ENCODE measurements at places on chromosomes 5 and 9.

GRCh38 chr9:34413231-34413852 lies 36.6 kb upstream of the MYORG start:
- DNase-seq: no peak

DNA sequence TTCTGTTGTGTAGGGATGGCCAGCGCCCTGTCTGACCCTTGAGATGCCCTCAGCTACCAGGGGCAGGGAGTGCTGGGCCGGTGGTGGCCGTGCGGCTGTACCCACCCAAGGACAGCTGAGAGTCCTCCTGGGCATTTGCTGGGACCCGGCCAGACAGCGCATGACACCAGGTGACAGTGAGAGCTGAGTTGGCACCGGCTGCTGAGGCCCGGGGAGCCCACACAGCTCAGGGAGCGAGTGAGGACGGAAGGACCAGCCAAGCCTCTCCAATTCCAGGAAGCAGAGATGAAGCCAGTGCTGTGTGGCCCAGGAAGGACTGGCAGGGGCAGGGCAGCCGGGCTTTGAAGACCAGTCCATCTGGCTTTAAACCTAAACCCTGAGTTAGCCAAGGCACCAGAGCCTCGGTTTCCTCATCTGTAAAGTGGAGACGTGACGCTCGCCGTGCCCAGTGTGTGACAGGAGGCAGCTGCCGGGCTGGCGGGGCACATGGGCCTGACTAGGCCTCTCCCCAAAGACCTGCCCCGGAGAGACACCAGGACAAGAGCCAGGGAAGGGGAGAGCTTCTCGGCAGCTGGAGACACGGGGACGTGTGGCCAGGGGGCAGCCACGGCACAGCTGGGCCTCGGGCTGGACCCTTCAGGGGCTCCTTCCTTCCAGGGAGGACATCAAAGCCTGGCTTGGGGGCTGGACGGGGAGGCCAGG lies 3.0 kb upstream of the AGPAT2 start:
- no peak for DNase-seq

DNA sequence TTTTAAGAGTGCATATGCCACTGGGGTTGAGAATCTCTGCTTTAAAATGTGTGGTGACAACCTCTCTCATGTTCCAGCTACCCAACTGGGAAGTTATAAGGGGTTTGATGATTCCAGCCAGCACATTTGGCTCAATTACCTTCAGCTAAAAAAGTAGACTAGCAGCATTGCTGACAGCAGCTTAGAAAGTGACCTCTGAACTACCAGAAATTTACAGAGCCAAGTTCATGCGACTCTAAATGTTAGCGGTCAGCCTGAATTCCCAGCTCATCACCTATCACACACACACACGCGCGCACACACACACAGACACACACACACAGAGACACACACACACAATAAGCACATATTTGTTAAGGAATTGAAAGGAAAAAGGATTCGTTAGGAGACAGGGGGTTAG lies 377.5 kb downstream of the TMEM167A start:
- no peak for DNase-seq

- DNase-seq: no peak
These were observed 189.8 kb upstream of the BRINP1 start for GRCh38 chr9:119559056-119559455.

DNA sequence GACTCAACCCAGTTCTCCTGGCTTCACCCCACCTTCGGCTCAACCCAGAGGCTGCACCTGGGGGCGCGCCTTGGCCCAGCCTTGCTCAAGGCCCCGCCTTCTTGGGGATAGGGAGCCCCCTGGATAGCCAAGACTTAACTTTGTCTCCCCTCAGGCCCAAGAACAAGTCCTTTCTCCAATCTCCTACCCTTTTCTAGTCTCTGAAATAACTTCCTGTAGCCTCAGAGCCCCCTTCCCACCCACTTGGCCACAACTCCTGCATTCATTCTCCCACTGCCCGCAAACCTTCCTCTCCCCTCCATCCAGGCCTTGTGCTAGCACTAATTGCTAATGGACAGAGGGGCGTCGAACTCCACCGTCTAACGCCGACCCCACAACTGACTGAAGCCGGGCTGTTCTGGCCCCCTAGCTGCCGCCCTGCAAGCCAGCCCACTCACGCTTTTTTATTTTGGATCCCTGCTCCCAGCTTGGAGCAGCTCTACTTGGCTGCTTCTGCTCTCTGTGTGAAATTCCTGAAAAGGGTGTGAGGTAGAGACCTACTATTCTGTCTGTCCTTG lies 579 bp upstream of the ASTN2 start:
- DNase-seq: no peak

DNA sequence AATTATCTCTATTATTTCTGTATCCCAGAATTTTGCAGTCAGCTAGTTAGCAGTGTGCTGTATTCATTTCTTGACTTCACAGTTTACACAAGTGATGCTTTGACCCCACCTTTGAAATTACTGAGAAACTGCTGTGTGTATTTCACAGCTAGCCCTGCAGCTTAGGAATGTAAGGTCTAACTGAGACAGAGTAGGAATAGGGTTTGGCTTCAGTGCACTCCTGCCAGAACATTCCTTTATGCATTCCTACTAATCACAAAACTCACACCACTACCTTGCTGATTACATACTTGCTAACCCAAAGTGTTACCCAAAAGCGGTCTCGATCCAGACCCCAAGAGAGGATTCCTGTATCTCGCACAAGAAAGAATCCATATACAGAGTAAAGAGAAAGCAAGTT lies 551.8 kb downstream of the CDH9 start:
- DNase-seq: no peak

DNA sequence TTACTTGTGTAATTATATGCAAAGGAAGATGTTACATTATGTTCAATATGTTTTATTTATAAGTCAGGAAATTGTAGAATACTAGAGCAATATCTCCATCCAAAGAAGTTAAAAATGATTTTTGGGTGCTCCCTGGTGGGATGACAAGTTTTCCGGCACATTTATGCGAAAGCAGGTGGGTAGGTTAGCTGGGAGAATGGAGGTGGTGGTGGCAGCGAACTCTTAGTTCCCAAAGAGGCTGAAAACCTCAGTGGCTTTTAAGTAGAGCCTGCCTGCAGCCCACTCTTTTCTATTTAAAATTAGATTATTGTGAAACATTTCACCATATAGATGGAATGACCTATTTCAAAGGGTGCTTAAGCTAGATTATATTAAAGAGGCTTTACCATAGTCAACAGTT lies 51.8 kb downstream of the ANKRD33B start:
- no peak for DNase-seq

DNA sequence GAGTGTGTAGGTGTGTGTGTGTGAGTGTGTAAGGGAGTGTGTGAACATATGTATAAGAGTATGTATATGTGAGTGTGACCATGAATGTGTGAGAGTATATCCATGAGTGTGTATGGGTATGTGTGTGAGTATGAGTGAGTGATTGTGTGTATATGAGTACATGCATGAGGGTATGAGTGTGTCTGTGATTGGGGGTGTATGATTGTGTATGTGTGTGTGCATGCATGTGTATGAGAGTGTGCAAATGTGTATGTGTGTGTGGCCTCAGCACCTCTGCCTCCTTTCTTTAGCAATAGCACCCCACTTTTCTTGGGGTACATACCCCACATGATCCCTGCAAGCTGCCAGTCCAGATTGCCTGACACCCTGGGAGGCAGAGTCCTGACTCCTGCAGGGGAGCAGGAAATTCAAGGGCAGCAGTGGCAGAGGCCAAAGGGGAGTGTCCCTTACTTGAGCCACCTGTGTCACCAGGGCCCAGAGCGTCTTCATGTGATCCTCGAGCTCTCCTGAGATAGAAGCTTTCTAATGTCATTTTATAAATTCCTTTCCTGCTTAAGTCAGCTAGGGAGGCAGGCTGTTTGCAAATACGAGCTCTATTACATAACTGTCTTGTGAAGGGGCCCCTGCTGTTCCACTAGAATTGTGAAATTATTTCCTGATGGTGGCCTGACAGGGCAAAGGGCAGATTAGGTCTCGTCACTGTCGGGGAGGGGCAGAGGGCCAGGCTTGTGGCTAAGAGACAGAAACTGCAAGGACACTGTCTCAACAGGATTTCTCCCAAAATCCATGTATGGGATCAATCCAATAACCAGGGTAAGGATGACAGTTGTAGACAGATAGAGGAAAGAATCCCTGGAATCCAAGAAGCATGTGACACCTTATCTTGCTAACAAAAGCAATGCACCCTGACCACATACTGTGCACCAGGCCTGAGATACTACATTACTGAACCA lies 389.1 kb downstream of the GADD45G start:
- no peak for DNase-seq

GRCh38 chr5:14825977-14826376 lies 45.6 kb downstream of the ANKH start:
- DNase-seq: no peak

- no peak for DNase-seq
These were observed 213.5 kb downstream of the SMARCA2 start for GRCh38 chr9:2228641-2229040.

DNA sequence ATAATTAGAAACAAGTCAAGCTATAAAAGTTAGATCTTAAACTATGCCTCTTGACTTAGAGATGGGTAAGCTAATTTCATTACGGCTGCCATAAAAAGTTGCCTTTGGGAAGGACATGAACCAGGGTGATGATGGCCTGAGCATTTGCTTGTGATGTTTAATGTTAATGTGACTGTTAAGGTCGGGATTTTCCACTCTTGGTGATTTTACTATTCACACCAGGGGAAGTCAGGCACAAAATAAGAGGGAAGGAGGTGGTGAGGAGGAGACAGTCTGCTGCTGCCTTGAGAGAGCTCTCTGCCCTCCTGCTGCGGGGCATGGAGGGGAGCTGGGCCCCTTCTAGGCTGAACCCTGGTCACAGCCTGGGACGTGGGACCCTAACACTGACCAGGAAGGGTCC lies 34.4 kb downstream of the AHRR start:
- no peak for DNase-seq

GRCh38 chr9:137658781-137659180 lies 40.0 kb downstream of the EHMT1 start:
- no peak for DNase-seq

GRCh38 chr9:126939821-126940221 lies 25.2 kb downstream of the RALGPS1 start:
- DNase-seq: no peak

GRCh38 chr5:172494630-172495505 lies 40.5 kb upstream of the SH3PXD2B start:
- DNase-seq: no peak

DNA sequence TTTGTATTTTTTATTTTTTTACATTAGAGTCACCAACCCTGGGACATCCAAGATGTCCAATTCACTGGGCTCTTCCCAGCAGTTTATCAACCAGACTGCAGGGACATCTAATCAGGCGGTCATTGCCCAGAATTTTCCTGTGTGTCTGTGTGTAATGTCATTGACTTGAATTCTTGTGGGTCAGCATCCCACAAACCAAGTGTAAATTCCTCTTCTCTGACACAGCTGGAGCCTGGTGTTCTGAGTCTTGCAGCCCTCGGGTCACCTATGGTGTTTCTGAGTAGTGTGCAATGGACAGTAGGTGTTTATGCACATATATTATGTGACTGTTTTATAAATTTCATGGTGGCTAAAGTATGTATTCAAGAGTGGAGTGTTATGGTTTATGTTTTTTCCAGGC lies 815.7 kb downstream of the SEMA5A start:
- DNase-seq: no peak

- no peak for DNase-seq
These were observed 51.6 kb downstream of the ALG2 start for GRCh38 chr9:99169982-99170761.

DNA sequence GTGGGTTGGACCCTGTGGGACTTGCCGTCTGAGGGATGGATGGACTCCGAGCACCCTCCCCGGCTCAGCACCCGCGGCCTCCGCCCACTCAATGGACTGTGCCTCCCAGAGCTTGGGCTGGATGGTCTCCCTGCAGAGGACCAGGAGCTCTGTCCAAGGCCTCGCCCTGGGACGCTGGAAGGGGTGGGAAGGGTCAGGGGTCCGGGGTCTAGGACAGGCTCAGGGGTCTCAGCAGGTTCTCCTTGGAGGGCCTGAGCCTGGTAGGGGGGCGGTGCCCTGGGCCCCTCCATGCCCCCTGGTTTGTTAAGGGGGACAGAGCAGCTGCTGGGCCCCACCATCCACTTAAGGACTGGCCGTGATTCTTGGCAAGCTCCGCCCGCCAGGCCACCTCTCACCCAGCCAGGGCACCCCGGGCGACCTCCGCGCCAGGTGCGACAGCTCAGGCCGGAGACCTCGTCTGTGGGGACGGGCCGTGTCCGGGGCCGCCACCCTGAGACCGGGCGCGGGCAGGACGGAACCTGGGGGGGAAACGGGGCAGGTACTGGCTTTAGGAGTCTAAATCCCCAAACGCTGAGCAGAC lies 29.2 kb downstream of the EXOC3 start:
- no peak for DNase-seq

GRCh38 chr5:39633057-39633456 lies 208.3 kb upstream of the DAB2 start:
- no peak for DNase-seq

- no peak for DNase-seq
These were observed 75.7 kb upstream of the FBXW11 start for GRCh38 chr5:172082180-172082579.

GRCh38 chr5:76608833-76609232 lies 14.4 kb downstream of the F2RL2 start:
- DNase-seq: no peak

DNA sequence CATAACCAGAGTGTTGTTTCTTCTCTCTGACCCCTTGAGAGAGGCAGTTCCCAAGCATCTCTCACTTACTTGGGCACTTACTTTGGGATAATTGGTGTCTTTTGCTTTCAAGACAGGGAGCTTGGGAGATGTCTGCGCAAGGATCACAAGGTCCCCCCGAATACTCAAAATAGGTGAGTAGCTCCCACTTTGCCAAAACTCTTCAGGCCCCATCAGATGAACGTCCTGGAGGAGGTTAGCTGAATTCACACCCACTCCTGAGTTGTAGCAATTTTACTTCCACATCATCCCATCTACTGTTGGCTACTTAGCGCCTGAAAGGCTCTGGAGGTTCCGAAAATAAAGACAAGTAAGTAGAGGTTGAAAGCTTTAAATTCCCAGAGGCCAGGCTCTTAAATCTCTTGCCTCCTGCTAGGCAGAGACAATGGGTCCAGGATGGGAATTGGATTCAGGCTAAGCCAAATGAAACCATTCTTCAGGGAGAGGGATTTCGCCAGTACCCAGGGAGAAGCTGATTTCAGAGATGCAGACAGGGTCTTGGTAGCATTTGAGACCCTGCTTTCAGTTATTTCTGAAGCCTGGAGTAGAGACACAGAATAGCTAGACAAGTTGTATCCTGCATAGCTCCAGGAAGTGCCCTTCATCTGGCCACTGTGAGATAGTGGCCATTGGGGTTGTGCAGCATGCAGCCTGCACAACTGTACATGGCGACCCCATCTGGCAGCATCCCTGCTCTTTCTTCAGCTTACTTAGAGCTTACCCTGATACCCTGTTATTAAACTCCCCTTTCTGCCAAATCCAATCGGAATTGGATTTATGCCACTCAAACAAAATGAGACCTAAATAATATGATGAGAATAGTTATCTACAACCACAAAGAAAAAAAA lies 60.1 kb downstream of the BOD1 start:
- DNase-seq: no peak

Data from stimulated activated CD4-positive, alpha-beta T cell treated with anti-CD3 and anti-CD28 coated beads, Interleukin-15, amount 100 ng/mL, for 48 hours (primary cell).